Kidney tubule cell (primary cell): ENCODE measurements at places on chromosomes 2 and 18.

DNA sequence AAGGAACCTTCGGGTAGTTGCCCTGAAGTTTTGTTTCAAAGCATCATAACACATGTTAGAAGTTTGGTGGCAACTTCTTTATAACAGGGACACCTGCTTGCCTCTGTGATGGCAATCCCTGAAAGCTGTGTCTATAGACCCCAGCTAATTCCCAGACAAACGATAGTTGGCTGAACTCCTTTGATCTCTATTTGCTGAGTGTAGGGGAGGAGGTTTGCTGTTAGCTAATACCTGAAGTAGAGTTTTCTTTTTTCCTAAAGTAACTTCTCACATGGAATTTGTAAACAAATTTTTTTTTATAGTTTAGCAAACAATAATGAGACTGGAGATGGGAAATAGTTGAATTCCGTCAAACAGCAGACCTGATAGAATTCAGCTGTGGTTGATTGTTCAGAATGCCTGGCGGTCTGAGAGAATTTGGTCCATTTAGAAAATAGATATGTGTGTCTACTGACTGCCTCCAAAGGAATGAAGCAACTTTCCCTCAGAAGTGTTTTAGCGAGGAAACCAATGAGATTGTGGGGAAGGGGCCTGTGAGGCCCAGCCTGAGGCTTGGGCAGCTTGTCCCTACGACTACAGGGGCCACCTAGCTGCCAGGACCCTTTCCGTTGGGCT is 123.5 kb upstream of the EPAS1 start:
- DNase-seq, result no peak

- no peak for DNase-seq
Measured at GRCh38 chr18:1760901-1761300, 810.4 kb downstream of the METTL4 start.

DNA sequence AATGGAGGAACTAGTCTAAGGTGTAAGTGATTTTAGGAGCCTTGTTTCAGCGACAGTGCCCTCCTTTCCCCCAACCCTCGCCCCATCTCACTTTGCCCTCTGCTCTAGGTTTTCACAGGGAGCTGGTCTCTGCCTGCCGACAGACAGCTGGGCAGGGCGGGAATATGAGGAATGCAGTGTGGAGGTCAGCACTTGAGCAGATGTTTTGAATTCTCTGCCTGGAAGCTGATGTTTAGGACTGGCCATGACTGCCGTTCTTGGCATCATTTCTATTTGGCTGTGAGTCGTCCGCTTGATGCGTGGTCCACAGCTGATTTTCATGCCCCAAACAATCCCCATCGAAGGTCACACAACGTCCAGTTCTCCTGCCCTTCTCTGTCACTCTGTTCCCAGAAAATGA is 55.1 kb upstream of the SIX3 start:
- no peak for DNase-seq

DNA sequence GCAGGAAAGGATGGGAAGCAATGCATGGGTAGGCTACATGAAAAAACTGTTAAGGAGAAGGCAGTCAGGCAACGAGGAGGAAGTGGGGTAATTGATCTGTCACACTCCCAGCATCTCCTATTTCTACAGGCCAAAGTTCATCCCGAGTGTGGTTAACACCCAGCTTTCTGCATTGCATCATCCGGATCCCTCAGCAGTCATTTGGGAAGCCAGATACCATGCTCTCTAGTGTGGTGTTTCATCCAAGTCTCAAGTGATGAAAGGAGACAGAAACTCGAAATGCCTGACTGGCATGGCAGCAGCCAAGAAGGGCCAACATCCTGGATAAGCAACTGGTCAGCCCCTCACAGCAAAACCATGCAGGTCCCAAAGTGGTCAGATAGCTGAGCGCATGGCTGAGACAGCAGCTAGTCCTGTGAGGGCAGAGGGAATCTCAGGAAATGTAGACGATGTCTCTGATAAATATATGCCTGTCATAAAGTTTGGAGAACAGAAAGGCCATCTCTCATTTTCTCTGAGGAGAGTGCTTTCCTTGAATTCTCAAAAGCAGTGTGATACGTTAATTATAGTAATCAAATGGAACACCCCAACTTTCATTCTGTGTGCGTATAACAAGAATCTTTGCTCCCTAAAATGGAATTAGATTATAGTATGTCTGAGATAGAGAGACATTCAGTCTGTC is 24.8 kb upstream of the HNRNPA3 start:
- DNase-seq, result peak; percentile 67

GRCh38 chr2:30903326-30903725 is 96.1 kb upstream of the CAPN13 start:
- no peak for DNase-seq

DNA sequence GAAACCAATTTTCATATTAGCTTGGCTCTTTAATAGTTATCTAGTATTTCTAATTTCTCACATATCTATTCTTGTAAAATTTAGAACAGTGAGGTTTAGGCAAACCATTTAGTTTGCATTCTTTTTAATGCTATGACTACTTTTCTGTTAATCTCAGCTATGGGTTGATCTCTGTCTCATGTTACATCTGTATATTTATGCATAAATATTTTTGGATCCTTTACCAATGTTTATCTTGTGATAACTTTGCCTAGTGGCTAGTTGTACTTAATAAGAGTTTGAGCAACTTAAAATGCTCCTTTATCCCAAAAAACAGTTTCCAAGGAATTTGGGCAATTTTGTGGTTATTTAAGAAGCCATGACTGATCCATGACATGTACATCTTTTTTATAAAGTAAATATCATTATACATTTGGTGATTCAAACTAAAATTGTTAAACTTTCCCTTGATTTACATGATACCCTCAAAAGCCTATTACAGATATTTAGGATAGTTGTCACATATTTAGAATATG is 86.3 kb downstream of the R3HDM1 start:
- no peak for DNase-seq

GRCh38 chr2:5524551-5524950 is 167.6 kb upstream of the SOX11 start:
- DNase-seq, result no peak

GRCh38 chr2:158809816-158810215 is 14.7 kb downstream of the DAPL1 start:
- no peak for DNase-seq

- peak; percentile 83 for DNase-seq
Measured at GRCh38 chr2:231680992-231681852, 27.1 kb upstream of the PTMA start.

- DNase-seq, result no peak
Measured at GRCh38 chr2:29361231-29361630, 246.0 kb downstream of the CLIP4 start.

DNA sequence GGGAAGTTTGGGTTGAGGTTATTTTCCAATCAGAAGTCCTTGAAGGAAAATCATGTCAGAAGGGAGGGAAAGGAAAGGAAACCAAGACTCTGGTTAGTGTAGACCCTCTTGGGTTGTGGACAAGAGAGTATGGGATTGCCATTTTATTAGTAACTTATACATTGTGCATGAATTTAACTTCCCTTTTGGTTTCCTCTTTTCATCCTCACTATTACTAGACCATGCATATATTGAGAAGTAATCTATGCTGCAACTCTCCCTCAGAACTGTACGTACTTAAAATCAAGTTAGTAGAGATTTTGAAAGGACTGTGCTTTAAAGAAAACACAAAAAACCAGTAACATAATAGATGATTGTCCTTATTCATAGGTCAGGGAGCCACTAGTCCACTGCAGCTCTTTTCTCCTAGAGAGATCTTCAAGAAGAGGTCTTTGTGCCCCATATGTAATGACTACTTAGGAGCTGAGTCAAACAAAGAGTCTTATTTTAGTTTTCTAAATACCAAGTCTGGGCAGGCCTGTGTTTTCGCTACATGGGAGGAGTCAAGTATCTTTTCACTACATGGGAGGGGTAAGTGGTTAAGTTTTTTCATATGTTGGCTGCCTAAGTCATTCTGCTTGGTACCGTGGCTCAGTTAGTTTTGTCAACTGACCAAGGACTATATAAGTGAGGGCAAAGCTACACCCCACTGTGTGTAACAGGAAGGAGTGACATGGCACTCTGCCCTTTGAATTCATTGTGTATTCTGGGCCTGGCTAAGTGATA is 25.2 kb upstream of the FAM117B start:
- DNase-seq, result no peak

- no peak for DNase-seq
Measured at GRCh38 chr2:207087046-207087902, 78.5 kb downstream of the KLF7 start.

GRCh38 chr2:64246962-64247361 is 102.7 kb upstream of the PELI1 start:
- no peak for DNase-seq

DNA sequence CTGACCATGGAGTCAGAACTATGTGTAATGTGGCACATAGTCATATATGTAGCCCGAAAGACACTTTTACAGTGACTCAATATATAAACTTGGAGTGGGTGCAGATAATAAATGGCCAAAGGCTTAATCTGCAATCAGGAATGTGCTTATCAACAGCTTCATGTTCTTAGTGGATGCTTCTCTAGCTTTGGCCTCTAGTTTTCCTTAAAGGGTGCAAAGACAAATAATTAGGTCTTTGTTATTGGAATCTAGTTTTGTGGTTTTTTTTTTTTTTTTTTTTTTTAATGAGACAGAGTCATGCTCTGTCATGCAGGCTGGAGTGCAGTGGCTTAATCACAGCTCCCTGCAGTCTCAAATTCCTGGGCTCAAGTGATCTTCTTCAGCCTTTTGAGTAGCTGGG is 625.6 kb downstream of the EPHA4 start:
- peak; percentile 39 for DNase-seq

GRCh38 chr18:26711756-26712155 is 153.8 kb downstream of the AQP4 start:
- no peak for DNase-seq

- DNase-seq, result no peak
Measured at GRCh38 chr2:64404002-64404731, 49.8 kb upstream of the LGALSL start.

DNA sequence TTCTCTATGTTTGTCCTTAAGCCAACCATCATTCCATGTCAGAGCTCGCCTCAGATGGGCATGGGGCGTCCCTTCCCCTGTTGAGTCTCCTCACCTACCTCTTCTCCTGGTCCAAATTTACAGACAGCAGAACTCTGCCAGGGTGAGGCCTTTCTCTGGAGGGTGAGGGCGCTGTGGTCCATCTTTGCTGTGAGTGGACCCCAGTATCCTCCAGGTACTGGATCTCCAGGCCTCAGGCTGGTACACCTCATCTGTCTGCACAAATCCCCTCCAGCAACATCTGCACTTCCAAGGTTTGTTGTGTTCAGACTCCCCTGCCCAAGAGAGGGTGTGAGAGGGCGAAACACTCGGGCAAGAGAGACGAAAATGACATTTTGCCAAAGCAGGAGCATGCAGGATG is 63.9 kb upstream of the EDAR start:
- DNase-seq, result no peak

- peak; percentile 36 for DNase-seq
Measured at GRCh38 chr2:11121099-11121822, 34.0 kb upstream of the SLC66A3 start.

DNA sequence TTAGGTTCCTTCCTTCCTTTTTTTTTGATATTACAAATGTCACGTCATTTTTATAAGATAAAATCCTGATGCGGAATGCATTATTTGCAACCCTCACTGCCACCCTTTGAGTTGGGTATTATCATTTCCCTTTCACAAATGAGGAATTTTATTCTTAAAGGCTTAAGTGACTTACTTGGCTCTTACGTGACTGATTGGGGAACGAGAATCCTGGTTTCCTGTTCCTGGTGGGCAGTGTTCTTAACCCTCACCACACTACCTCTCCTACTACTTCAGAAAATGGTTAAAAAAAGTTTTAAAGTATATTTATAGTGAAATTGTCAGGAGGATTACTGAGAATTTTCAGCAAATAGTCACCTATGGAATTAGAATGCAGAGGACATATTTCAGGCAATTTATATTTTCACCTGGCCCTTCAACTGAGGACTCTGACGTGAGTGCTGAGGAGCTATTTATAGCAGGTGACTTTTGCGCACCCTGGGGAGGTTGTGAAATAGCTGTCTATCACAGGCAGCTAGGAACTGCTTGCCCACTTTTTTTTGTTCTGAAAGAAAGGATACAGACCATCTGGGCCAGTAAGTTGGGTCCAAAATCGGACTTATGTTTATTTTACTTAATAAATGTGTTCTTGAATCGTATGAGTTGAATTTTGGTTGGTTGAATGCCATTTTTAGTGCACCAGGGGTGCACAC is 18.7 kb upstream of the RASGRP3 start:
- DNase-seq, result peak; percentile 28

- DNase-seq, result peak; percentile 58
Measured at GRCh38 chr2:237072067-237072931, 13.4 kb upstream of the COPS8 start.

- no peak for DNase-seq
Measured at GRCh38 chr2:18067588-18068384, 189.3 kb downstream of the KCNS3 start.

GRCh38 chr18:52391810-52392559 is 52.0 kb downstream of the DCC start:
- DNase-seq, result no peak

- peak; percentile 48 for DNase-seq
Measured at GRCh38 chr2:196225213-196225612, 53.8 kb upstream of the STK17B start.

- no peak for DNase-seq
Measured at GRCh38 chr2:149991576-149991975, 404.0 kb upstream of the MMADHC start.

DNA sequence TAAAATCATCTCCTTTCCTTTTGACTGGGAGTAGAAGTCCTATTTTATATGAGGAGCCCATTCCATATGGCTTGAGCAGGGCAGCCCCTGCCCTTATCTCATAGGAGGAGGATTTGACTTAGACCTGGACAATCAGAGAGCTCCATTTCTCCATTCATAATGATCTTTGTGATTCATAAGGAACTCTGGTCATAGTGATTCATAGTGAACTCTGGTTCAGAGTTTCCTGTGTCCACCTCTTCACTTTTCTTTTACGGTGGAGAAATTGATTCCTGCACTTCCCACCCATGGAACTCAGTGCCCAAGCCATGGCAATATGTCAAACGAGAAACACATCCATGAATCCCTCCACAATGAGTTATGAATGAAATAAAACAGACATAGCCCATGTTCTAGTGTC is 12.8 kb upstream of the MYO3B start:
- peak; percentile 70 for DNase-seq

DNA sequence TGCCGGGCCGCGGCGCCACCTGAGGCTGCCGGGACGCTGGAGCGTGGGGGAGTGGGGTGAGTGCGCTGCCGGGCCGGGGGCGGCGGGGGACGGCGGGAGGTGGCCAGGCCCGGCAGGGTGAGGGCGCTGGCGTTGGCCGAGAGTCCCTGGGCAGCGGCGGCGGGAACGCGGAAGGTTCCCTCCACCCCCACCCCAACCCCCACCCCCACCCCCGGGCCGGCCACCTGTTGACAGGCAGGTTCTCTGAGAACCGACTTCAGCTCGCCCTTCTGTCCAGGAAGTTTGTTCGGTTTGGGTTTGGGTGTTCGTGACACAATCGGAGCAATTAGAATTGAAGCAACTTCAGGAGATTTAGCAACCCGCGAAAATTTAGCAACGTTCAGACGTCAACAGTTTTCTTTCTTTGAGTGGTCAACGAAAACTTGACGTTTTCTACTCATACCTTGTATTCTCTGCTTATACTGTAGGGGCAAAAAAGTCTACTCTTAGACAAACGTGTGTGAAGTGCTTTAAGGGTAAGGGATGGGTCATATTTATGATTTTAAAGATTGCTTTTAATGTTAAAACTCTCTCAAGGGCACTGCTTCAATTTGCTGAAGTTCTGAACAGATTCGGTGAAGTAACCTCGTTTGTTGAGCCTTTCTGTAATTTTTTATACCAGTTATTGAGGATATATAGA is 9.3 kb downstream of the OTX1 start:
- DNase-seq, result no peak

GRCh38 chr2:161400076-161400475 is 16.0 kb upstream of the TBR1 start:
- DNase-seq, result peak; percentile 31

GRCh38 chr2:19649785-19650380 is 251.9 kb downstream of the TTC32 start:
- DNase-seq, result peak; percentile 98

- DNase-seq, result peak; percentile 97
Measured at GRCh38 chr2:195622966-195623365, 34.1 kb upstream of the SLC39A10 start.
